ENCODE measurements at places on chromosomes 5 and 9.

- no peak for DNase-seq
Measured at GRCh38 chr9:35688558-35689541, 875 bp downstream of the TPM2 start.

DNA sequence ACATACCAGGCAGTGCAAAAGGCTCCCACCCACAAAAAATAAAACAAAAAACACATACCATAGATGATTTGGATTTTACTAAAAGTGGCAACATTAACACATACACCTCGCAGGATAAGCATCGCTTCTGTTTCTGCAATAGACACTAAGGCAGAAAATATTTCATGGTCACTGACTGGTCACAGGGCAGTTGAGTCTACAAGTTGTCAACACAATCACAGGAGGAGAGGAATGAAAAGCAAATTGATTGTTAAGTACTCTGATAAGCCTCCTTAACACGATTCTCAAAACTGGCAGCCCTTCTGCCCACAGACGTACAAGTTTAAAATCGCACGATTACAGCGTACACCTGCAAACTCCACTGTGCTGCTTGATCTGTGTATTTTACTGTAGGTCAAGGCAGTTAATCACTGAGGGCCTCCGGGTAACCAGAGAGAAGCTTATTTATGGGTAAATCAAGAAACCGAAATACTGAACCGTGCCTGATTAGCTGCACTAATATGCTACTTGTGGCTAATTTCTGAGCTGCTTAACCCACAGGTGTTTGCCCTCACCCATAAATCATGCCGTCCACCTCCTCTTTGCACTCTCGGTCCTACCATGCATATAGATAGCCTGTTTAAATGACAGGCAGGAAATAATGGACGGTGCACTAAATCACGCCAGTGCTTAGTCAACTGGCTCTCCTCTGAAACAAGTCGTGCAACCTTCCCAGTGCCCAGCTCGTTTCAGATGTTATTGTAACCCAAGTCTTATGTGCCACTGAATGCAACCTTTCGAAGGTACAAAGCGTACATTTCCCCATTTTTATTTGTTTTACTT lies 659.4 kb upstream of the ADAMTS16 start:
- no peak for DNase-seq

- peak; percentile 46 for DNase-seq
Measured at GRCh38 chr5:78515670-78516069, 132.9 kb downstream of the LHFPL2 start.

GRCh38 chr5:34630596-34630995 lies 25.5 kb upstream of the RAI14 start:
- DNase-seq, result peak; percentile 20

DNA sequence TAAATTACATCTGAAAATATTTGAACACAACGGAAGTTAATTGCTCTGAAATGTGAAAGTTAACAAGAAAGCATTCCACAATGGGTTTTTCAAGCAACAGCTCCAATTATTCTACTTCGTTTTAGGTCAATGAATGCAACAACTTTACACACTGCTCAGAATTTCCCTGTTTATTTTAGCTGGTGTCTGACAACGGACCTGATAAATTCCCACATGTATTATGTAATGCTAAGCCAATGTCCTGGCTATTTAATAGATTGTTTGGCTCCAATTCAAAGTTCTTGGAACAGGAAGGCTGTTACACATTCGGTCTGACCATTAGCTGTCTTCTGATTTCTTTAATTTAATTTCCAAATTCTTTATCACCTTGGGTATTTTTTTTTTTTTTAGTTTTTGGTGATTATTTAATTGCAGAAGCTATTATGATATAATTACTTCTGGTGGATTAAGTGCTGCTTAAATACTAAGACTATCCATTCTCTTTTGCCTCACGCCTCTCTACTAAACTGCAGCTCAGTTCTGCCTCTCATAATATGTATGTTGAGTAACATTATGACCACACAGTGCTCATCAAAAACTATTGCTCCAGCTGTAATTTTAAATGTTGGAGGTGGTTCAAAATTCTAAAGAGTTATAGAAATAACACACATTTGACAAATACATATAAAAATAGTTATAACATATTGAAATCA lies 57.9 kb downstream of the MEF2C start:
- no peak for DNase-seq

- no peak for DNase-seq
Measured at GRCh38 chr5:179319741-179320281, 25.4 kb downstream of the ADAMTS2 start.

DNA sequence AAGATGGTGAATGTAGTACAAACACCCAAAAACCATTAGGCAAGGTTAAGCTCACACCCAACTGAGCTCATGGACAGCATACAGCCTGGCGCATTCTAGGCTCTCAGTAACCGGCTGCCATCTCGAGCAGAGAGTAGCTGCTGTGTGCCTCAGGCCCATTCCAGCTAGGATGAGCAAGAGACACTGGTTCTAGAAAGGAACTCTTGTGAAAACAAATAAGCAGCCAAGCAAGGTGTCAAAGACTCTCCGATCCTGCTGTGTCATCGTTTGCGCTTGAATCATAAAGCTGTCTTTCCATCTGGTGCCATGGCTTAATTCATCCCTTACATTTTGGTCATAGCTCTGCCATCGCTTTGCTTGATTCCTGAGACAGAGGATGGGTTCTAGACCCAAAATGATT lies 135.4 kb upstream of the MSX2 start:
- DNase-seq, result no peak

DNA sequence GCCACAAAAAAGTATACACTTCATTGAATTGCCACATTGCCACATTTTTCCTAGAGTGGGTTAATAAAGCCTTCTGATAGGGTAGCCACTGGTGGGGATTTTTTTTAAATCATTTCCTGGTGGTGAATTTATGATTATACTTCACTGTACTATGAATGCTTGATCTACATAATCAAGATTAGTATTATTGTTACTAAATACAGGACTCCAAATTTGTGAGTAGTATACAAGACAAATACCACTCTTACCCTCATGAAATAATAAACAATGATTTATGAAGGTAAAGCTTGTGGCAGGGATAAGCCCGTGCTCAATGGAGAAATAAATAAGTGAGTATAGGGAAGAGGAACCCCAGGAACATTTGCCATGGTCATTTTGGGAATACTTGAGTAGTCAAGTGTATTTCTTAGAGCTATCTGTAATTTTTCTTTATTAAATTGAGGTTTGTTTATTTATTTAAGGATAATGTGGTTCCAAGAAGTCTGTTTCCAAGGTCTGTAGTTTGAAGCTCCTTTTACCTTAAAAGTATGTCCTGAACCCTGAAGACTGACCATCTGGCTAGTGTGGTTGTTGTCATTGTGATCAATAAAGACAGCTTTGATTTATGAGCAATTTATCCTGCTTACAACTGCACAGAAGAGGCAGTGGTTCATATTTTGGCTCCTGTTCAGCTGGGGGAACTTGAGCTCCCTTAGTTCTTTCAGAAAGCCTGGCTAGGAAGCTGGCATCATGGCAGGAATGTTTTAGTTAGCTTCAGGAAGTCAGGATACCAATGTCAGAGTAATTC lies 118.6 kb downstream of the ZSWIM6 start:
- peak; percentile 17 for DNase-seq

DNA sequence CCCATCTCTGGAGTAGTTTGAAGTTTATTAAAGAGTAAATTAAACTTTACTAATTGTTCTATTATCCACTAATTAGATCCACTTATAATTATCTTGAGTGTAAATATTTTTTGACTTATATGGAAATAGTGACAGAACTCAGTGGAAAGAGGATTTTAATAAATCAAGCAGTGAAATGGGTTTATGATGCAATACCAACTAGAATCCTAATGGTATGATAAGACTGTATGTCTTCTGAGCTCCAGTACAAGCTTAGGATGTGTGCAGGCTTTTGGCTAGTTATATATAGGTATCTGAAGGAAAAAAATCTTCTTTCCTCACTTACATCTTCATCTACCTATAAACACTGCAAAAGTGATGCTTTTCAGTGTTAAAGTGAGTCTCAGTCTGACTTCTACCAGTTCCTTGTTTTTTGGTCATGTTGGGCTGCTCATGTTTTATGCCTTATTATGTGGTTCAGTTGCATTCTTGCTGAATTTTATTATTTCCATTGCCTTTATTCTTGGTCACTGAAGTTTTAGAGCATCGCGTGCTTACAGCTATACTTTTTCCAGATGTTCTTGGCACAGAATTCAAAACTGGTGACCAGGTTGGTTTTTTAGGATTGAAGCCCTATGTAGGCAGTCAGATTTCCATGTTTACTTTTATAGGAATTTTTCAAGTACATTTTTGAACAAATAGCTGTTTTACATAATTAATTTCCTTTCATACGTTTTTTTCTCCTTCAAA lies 30.5 kb downstream of the XRCC4 start:
- DNase-seq, result no peak

GRCh38 chr9:132194508-132194907 lies 32.6 kb downstream of the NTNG2 start:
- peak; percentile 59 for DNase-seq

GRCh38 chr5:116738615-116739261 lies 164.1 kb upstream of the SEMA6A start:
- DNase-seq, result no peak

DNA sequence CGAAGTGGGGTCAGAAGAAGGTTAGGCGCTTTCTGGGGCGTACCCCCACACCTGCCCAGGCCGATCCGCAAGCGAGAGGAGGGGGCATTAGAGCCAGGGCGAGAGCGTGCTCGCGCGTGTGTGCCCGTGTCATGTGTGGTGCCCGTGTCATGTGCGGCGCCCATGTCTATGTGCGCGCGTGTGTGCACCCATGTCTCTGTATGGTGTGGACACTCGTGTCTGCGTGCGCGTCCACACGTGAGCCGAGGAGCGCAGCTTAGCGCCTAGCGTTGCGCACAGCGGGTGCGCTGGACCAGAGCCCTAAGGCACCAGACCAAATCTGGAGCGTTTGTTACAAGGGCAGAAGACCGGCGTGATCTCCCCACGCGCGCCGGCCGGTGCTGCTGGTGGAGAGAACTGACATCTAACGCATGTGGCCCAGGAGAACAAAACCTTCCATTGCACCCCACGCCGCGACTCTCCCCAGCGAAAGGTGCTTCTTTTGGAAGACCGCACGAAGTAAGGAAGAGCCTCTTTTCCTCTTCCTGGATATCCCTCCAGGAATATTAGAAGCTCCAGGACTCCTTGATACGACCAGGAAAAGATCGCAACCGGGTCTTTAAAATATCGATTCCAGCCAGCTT lies 644 bp downstream of the NIM1K start:
- peak; percentile 13 for DNase-seq

DNA sequence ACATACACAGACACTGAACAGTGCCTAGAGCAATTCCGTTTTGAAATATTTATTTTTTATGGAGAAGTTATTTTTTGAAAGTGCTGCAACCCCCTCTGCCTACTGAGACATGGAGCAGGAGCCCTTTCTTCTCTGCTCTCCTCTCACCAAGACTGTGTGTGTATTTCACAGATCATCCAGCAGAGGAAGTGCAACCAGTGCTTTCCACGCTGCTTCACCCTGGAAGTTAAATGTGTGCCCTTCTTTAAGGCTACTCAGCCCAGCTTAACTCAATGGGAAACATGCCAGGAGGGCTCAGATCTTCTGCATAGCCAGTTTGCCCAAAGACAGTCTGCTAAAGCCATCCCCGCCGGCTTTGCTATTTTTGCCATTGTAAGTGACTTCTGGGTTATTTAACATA lies 606.3 kb downstream of the TLE1 start:
- peak; percentile 32 for DNase-seq

DNA sequence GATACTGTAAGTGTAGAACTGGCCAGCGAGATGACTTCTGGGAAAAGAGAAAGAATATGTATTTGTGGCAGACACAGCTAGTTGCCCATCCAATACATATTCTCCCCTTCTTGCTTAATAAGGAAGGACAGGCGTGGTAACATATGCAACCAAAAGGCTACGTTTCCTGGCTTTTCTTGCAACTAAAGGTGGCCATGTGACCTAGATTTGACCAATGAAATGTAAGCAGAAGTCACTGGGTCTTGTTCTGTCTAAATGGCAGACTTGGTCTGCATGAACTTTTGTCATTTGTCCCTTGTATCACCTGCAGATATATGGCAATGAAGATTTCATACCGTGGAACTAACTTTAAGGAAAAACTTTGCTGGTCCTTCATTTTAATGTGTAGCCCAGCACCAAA lies 183.8 kb downstream of the CDH12 start:
- DNase-seq, result no peak

DNA sequence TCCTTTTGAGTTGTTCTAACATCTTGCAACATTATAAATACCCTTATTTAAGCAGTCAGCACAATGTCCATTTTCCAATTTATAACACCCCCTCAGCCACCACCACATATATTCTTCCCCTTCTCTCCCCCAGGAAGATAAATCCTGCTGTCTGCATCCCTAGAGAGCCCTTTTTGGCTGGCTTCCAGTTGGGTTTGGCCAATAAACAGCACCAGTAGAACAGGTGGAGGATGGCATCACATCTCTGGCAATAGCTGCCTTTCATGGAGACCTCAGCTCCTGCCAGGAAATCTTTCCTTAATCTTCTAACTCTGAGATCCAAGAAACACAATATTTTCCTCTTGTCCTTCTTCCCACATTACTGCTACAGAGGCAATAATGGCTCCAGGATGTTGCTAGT lies 53.7 kb downstream of the TRIM36 start:
- DNase-seq, result no peak

DNA sequence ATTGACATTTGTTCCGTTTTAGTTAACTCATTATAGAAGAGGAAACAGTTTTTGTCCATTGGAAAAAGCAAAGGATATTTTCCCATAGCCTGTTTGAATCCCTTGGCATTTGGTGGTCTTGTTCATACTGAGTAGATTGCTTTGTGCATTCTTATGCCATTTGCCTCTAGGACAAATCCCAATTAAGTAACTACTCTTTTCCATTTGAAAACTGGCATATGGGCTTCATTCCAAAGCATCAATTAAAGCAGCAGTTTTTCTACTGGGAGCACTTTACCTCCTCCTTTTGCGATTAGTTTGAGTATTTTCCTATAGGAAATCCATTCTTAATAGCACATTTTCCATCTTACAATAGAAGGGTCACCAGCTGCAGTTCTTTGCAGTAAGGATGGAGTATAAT lies 31.2 kb downstream of the GPR21 start:
- DNase-seq, result no peak

- no peak for DNase-seq
Measured at GRCh38 chr5:137206030-137206715, 293.0 kb downstream of the SPOCK1 start.

GRCh38 chr9:113997610-113998009 lies 80.5 kb downstream of the AMBP start:
- no peak for DNase-seq

DNA sequence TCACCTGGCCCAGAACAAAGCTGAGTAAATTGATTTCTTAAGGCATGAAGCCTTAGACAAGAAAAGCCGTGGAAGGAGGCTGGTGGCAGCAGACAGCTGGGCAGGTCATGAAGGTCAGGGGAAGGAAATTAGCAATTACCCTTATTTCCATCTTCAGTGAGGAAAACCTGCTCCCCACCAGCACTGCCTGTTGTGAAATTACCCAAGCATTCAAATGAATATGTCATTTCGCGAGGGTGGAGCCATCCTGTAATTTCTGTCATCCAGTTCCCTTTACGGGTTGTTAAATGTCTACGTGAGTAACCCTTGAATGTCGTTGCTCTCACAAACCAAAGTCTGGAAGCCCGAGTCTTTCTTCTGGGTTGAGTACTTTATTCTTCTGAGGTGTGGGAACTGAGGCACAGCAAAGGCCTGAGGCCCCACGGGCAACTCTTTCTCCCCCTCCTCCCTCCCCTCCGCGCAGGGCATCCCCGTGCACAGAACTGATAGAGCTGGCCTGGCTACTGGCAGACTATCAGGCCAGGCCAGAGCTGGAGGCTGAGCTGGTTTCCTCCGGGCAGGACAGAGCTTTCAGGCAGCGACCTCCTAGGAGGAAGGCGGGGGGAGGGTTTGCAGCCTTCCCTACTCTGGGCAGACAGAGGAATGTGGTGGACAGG lies 22.0 kb upstream of the AK3 start:
- no peak for DNase-seq

- no peak for DNase-seq
Measured at GRCh38 chr5:126338635-126339034, 84.6 kb upstream of the GRAMD2B start.

Data from WERI-Rb-1 (cell line).